Caco-2 (cell line): ENCODE measurements at places on chromosomes 2 and 18.

DNA sequence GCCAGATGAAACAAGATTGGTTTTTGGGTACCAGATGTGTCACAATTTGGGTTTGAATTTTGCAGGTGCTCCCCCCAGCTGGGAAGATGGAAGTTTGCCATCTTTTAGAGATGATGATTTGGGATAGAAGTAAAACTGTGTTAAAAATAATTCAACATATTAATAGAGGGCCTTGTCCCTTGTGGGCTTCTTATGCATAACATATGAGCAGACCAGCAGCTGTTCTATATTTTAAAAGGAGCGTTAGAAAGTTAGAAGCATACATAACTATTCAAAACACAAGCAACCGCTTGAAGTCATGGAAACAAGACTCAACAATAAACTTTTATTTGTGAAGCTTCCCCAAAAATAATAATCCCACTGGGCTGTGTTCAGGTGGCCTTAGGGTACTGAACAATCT lies 62.8 kb downstream of the EFEMP1 start:
- no peak overlapping the region for H3K27ac ChIP-seq
- H3K4me1 ChIP-seq, result no peaks in the 10 kb centered on the region
- DNase-seq, result no peak

DNA sequence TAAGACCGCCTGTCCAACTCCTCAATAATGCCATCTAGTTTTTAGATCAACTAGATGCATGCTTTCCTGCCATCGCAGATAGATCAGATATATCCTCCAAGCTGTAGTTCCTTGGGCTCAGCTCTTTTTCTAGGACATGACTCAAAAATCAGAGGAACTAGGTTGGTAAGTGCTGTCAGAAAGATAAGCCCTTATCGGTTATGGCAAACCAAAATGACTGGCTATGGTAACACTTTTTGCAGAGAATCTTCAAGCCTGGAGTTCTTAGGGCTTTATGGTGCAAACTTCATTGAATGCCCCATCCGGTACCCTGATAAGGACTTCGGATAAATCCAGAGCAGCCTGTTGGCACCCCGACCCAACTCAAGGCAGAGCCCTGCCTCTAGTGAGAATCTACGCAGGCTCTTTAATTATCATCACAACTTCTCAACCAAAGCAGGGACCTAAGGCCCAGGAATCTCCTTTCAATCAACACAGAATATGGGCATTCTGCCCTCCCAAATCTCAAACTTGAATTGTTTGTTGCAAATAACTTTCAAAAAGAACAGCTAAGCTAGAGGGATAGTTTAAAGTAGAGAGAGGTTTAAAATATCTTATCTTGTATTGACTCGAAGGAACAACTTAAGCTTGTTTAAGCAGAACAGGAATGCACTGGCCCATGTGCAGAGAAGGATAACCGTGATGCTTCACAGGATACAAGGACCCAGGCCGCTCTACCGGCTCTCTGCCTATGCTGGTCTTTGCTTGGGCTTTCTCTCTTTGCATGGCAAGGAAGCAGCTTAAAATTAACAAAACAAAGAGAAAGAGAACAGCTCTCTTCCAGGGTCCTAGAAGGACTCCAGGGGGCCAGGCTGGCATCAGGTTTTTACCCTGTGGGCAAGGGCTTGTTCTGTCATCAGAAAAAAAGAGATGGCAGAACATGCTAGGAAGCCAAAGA lies 3.4 kb upstream of the CYP1B1 start:
- no peak overlapping the region for H3K27ac ChIP-seq
- no peaks in the 10 kb centered on the region for H3K36me3 ChIP-seq
- H3K4me3 ChIP-seq, result no peak overlapping the region

DNA sequence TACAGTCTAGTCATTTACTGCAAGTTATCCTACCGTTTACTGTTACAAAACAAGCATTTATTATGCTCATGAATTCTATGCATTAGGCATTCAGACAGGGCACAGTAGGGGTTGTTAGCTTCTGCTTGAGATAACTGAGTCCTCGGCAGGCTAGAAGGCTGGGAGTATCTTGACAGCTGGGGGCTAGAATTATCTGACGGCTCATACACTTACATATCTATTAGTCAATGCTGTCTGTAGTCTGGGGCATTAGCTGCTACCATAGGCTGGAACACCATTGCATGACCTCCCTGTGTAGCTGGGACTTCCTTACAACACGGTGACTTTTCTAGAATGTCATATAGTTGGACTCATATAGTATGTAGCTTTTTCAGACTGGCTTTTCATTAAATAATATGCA lies 61.9 kb upstream of the ALK start:
- H3K36me3 ChIP-seq, result no peaks in the 10 kb centered on the region
- H3K27ac ChIP-seq, result no peak overlapping the region
- no peaks in the 10 kb centered on the region for H3K4me1 ChIP-seq
- H3K4me3 ChIP-seq, result no peak overlapping the region
- H3K27me3 ChIP-seq, result no peaks in the 10 kb centered on the region; the same call in 1 of the 2 replicates
- DNase-seq, result no peak

- peaks cover 7% of the 10 kb centered on the region; the same call in 1 of the 2 replicates for H3K4me1 ChIP-seq
- no peak overlapping the region for H3K27ac ChIP-seq
- peaks cover 1% of the 10 kb centered on the region for H3K36me3 ChIP-seq
- DNase-seq, result no peak
- no peak overlapping the region for H3K4me3 ChIP-seq
Measured at GRCh38 chr2:10356439-10356811, 53.7 kb downstream of the HPCAL1 start.
